ENCODE measurements at places on chromosomes 2 and 18.

GRCh38 chr2:151619337-151619989, 114.8 kb downstream of the NEB start:
- DNase-seq: peak; percentile 89

DNA sequence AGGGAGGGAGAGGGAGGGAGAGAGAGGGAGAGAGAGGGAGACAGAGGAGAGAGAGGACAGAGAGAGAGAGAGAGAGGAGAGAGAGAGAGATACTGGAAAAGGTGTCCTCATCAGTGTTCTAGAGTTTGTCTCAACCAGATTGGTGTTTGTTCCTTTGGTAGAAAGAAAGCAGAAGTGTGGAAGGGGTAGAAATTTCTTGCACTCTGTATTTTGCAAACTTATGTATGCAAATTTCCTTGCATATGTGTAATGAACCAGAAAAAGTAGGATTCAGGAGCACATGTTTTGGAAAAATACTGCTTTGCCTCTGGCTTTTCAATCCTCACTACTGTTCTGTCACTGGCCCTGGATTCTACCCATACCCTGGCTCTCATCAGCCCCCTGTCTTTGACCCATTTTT, 1.1 kb upstream of the SP140 start:
- DNase-seq: no peak

DNA sequence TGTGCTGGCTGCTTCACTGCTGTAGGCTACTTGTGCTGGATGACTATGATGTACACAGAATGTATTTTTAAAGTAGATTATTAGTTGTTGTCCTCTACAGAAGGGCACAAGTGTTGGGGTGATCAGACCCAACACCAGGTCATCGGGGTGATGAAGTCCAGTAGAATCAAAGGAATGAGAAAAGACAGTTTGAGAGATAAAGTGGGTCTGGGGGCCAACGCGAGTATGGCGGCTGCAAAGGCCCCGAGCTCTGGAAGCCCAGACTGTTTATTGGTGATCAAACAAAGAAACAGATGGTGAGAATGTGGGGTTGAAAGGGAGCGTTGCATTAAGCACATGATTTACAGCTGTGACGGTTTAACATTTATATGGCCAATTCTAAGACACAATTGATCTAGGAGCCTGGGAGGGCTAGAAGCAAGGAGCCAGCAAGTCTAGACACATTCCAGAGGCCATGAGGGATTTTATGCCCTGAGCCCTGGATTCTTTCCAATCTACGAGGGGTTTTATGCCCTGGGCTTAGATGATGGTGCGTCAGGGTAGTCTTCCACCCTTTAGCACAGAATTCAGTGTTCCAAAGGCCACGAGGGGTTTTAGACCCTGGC, 153.5 kb downstream of the AGPS start:
- DNase-seq: no peak

GRCh38 chr18:22872900-22873537, 60.1 kb upstream of the RBBP8 start:
- no peak for DNase-seq

Data from kidney capillary endothelial cell (primary cell).